Uterine smooth muscle cell (primary cell): ENCODE measurements at places on chromosomes 4 and X. TPM values are rescaled to one million over a fixed set of nuclear protein-coding genes. Genes with fewer than 3 reads are reported as not detected.

FMR1NB gene
- total RNA-seq, result not detected in 2 replicates

HTR2C gene
- under 0.01 TPM in 1 of 2 replicates, not detected in the other for total RNA-seq

FGF5 gene
- total RNA-seq, result 4.4 and 12.6 TPM in 2 replicates

SLIT2 gene
- total RNA-seq, result 57.7 and 97.5 TPM in 2 replicates

HEPH gene
- 19.0 and 40.9 TPM in 2 replicates for total RNA-seq
